Activated naive CD4-positive, alpha-beta T cell (primary cell): ENCODE measurements at places on chromosomes 2 and 18.

- no peak for DNase-seq
Measured at GRCh38 chr2:29532436-29532835, 388.9 kb downstream of the ALK start.

DNA sequence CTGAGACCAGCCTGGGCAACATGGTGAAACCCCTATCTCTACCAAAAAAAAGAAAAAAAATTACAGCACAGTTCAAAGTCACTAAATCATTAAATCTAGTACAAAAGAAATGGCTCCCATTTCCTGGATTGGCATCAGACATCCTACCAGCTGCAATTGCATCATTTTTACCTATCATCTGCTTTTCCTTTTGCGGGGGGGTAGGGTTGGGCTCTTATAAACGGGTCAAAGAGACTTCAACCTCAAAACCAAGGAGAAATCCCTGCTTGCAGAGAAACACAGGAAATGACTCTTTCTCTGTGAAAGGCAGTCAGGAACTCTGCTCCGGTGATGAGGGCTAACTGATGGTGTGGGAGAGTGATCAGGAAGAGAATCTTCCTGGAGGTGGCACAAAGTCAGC lies 45.3 kb upstream of the RFX8 start:
- DNase-seq: no peak

DNA sequence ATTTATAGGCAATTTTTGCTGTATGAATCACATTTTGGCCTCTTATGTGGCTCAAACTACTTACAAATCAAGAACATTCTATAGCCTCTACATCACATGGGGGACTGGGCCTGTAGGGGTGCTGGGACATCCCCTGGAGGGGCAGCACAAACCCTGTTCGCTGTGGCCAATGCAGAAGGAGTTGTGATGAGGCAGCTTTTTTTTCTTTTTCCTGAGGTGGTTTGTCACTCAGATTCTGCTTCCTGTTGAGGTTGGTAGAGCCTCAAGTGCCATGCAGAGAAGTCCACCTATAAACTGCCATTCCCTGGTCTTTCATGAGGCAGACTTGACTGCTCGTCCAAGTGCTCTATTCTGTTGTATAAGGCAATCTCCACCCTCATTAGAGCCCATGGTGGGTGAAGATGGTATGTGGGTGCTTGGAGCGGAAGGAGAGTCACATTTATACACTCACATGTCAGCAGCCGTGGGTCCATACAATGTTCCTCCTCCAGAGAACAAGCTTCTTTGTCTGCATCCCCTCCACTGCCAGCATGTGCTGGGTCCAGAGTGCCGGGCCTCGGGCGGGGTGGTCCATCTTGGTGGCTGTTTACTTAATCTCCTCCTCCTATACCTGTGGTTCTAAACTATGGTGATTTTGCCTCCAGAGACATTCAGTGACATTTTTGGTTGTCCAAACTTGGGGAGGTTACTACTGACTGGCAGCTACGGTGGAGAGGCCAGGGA lies 120.3 kb downstream of the ACOXL start:
- DNase-seq: no peak

DNA sequence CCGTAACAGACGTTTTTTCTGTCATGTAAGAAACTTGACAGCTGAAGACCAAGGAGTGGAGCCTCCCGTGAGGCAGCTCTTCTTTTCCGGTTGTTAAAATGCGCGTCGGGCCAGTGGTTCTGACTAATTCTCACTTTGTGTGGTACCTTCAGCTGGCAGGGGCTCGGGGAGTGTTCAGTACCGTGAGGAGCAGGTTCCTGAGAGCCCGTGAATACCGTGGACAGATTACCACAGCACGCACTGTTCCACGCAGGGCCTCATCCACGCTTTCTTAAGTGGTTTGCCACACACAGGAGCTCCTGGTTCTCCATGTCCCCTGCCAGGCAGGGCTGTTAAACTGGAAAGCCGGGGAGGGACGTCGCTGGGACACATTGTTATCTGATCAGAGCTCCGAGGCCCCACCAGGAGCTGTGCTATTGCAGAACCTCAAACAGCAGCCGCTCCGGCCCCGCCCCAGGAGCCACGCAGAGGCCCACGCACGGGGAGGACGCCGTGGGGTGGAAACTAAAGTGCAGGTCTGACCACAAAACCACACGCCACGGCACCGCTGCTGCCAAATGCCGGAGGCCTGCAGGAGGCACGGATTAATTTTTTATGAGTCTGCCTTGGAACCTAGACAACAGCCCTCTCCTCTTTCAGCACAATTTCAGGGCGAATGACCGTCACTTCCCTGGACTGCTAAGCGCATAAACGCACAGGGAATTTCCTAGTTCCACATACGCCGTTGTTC lies 43.3 kb downstream of the NFATC1 start:
- no peak for DNase-seq

DNA sequence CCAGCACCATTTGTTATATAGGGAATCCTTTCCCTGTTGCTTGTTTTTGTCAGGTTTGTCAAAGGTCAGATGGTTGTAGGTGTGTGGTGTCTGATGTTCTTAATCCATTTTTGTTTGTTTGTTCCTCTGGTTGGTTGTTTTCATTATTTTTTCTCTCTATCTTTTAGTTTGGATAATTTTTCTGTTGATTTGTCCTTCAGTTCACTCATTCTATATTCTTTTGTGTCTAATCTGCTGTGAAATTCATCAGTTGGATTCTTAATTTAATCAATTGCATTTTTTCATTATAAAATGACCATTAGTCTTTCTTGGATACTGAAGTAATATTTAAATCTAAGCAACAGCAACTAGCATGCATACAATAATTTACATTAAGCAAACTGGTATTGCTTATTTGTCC lies 206.7 kb upstream of the TRIB2 start:
- no peak for DNase-seq

DNA sequence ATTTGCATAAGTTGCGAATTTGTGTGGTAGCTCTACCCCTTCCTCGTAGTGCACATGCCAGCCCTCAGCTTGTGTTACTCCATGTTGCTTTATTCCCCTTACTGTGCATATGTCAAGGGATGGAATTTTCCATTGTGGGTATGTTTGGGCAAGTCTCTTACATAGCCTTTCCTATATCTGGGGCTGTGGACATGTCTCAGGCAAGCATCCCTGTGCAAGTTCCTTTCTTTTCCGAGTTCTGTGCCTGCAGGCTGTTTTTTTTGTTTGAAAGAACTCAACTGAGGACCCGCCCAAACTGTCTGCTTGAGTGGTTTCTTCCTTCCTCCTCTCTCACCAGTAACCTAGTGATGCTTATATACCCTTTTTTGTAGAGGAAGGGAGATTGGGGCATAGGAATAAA lies 1739.1 kb upstream of the PIK3C3 start:
- no peak for DNase-seq

DNA sequence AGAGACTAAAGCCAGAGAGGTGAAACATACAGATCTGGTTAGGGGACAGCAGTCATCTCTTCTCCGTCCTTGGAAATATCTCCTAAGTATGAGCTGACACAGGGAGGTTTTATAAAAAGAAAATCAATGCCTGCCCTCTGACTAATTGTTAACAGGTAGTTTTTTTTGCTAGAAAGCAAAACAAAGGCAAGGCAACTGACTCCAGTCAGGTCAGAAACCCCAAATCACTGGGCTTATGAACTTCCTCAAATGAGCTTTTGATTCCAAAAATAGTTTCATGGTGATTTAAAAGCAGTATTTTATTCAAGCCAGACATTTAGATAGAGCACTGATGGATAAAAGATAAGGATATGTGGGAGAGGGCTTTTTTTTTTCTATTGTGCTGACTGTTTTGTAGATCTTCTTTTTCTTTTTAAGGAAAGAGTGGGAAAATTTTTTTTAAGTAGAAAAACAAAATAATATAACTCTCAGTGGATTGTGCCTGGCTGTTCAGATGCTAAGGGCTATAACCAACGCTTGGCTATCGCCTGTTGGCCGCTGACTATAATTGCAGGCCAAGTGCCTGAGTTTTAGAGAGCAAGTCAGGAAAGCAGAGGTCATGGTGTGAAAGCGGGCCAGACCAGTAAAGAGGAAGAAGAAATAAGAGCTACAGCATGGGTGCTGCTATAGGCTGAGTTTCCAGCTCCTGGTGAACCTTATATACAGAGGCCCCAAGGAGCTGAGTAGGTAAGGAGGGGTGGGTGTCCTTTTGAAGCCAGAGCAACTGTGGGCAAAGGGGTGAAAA lies 44.9 kb downstream of the MRPL35 start:
- no peak for DNase-seq

- no peak for DNase-seq
Measured at GRCh38 chr2:44934983-44935728, 6.3 kb upstream of the SIX3 start.

- DNase-seq: no peak
Measured at GRCh38 chr2:121561617-121562268, 31.1 kb downstream of the RNU4ATAC start.

GRCh38 chr18:49811151-49811938 lies 2.0 kb downstream of the ACAA2 start:
- DNase-seq: no peak

GRCh38 chr2:28293416-28293815 lies 99.2 kb upstream of the FOSL2 start:
- no peak for DNase-seq

- no peak for DNase-seq
Measured at GRCh38 chr2:195316486-195316885, 340.5 kb upstream of the SLC39A10 start.

GRCh38 chr2:142594935-142595334 lies 282.5 kb upstream of the KYNU start:
- no peak for DNase-seq

DNA sequence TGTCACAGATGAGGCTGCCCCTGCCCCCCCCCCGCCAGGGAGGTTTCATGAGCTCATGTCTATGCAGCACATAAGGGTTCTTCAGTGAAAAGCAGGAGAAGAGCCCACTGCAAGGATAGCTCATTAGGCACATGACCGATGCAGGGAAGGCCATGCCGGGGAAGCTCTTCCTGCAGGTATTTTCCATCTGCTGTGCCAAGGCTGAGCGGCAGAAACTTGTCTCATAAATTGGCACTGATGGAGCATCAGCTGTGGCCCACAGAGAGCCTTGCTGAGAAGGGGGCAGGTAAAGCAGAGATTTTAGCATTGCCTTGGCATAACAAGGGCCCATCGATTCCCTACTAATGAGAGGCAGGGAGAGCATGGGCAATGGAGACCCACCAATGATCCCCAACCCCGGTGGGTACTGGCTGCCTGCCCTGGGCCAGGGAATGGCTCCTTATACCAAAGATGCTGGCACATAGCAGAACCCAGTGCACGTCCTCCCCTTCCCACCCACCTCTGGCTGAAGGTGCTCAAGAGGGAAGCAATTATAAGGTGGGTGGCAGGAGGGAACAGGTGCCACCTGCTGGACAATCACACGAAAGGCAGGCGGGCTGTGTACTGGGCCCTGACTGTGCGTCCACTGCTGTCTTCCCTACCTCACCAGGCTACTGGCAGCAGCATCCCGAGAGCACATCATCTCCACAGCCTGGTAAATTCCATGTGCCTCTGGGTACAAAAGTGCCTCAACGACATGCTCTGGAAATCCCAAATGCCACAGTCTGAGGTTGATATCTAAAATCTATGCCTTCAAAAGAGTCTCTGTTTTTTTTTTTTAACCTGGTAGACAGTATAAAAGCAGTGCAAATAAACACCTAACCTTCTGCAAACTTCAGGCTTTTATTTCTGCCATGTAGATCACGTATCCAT lies 41.4 kb downstream of the STEAP3 start:
- no peak for DNase-seq

- no peak for DNase-seq
Measured at GRCh38 chr2:17971531-17972125, 93.2 kb downstream of the KCNS3 start.

DNA sequence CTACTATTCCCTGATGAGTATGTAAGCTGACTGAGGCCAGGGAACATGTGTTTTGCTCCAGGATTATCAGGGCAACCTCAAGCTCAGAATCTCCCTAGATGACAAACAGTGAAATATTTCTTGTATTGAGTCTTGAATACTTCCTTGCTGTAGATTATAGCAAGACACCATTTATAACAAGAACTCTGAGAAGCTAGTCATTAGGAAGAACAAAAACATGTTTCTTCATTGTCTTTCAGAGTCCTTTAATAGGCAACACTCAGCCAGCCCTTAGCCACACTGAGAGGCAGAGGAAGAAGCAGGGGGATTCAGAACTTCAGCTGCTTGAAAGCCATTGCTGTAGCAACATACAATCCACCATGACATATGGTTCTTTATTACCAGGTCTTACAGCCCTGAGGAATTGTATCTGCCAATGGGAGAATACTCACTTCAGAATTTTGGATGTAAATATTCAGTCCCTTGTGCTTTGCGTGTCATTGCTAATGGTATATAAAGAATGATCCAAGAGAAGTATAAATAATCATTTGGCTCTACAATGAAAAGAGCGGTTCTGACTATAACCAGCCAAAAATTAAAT lies 117.5 kb upstream of the NCKAP5 start:
- no peak for DNase-seq

DNA sequence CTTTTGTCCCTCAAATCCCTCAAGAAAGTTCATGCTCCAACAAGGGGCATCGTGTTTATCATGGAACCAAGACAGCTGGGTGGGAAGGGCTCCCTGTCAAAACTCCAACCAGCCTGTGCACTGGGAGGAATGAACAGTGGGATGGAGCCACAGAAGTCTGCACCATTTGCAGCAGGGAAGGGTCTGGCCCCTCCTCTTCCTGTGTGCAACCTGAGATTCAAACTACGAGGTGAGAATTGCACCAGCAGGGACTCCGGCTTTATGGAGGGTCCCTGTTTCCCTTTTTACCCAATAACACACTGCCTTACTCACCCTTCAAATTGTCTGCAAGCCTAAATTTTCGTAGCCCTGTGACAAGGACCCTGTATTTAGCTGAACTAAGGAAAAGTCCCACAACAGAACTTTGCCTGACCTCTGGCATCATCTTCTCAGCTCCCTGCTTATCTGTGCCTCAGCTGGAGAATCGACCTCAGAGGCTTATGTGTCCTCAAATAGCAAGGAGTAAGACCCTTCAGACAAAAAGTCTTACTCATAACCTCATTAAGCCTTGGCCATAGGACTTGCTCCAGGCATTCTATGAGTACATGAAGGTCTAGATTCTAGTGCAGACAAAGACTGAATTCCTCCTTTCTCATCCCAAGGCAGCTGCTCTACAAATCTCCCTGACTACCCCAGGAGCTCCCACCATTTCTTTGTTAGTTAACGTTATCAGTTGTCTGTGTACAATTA lies 178.3 kb upstream of the SERPINE2 start:
- DNase-seq: no peak

GRCh38 chr2:85963068-85963467 lies 74.3 kb upstream of the ST3GAL5 start:
- DNase-seq: no peak

DNA sequence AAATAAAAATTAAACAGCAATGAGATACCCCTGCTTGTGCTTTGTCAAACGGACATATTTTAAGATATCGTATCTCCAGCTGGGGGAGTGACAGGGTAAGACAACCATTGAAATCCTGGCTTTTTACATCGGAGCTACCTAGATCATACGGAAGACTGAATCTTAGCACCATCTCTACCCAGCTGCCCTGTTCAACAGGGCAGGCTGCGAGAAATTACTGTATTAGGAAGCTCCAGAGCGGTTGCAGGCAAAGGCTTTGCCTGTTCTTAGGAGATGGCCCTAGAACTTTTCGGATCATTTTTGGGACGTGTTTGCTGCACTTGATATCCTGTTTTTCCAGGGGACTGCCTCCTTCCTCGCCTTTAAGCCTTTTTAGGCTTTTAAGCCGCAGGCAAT lies 2.0 kb upstream of the PRKCE start:
- no peak for DNase-seq
